ENCODE measurements at places on chromosomes 2 and 18.

DNA sequence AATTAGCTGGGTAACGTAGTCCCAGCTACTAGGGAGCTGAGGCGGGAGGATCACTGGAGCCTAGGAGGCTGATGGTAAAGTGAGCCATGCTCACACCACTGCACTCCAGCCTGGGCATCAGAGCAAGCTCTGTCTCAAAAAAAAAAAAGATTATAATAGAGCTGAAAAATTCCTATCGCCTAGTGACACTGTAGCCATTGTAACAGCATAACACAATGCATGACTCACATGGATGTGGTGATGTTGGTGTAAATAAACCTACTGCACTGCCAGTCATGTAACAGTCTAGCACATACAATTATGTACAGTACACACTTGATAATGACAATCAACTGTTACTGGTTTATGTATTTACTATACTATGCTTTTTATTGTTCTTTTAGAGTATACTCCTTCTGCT, 39.6 kb downstream of the MGAT4A start:
- DNase-seq, result no peak

GRCh38 chr2:157152362-157152761, 105.1 kb upstream of the GALNT5 start:
- no peak for DNase-seq

GRCh38 chr2:158239271-158239670, 137.6 kb downstream of the UPP2 start:
- no peak for DNase-seq

DNA sequence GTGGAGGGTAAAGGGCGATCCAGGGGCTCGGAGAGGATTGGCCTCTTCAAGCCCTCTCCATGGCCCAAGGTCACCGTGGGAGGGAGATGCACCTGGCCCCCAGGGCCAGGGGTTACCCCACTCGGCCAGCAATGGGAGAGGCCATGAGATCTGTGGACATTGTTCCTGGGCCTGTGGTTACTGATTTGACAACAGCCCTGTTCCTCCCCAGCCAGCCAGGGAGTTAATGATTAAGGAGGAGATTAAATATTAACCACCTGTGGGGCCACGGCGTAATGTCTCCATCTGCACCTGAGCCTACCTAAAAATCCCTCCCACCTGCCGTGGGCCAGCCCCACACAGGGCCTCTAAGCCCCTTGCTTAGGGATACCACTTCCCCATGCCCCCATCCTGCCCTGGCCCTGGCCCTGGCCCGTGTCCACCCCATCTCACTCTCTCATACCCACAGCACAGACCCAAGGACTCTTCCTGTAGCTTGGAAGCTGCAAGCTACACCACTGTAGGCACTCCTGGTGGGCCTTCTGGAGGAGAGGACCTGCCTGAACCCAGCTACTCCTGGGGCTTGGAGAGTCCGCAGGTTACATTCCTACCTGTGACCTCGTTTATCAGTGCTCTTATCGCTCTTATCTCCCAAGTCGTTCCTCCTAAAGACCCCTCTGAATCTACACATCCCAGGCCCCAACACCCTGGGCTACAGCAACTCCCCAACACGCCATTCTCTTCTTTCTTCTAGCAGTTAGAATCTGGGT, 32.1 kb downstream of the ZFP36L2 start:
- DNase-seq, result no peak
